ENCODE measurements at places on chromosomes 11 and 22. TPM values are rescaled to one million over a fixed set of nuclear protein-coding genes. Genes with fewer than 3 reads are reported as not detected.

The FOLH1 gene
- total RNA-seq = not detected

The GRAP2 gene
- total RNA-seq = not detected

The POTEH gene
- not detected for total RNA-seq

The CASP1 gene
- total RNA-seq = 21.0 TPM

The CLDN5 gene
- 0.27 TPM for total RNA-seq

The LDHAL6A gene
- not detected for total RNA-seq

The FAM180B gene
- not detected for total RNA-seq

The SLC22A25 gene
- not detected for total RNA-seq

The OR51F1 gene
- not detected for total RNA-seq

The DCHS1 gene
- total RNA-seq = 5.2 TPM

The LRRC51 gene
- 8.9 TPM for total RNA-seq

The NXPE2 gene
- total RNA-seq = not detected

The IRAG1 gene
- 17.6 TPM for total RNA-seq

The LARGE1 gene
- total RNA-seq = 15.0 TPM

The MICAL3 gene
- total RNA-seq = 20.5 TPM

The P2RX6 gene
- total RNA-seq = 5.9 TPM

The PRR33 gene
- not detected for total RNA-seq

The C22orf31 gene
- total RNA-seq = not detected

The PHLDB1 gene
- 93.5 TPM for total RNA-seq

The HORMAD2 gene
- total RNA-seq = not detected

The GSTT2 gene
- total RNA-seq = not detected

The INSC gene
- total RNA-seq = 0.81 TPM

The OR51I1 gene
- not detected for total RNA-seq

The CCDC87 gene
- 0.45 TPM for total RNA-seq

The LGALS12 gene
- not detected for total RNA-seq

The ZP1 gene
- not detected for total RNA-seq

The LRRC10B gene
- 0.27 TPM for total RNA-seq

The FXYD6 gene
- 0.98 TPM for total RNA-seq

The KCNK7 gene
- total RNA-seq = 0.09 TPM

The HOATZ gene
- not detected for total RNA-seq

The DRD2 gene
- total RNA-seq = not detected

The FAT3 gene
- 1.7 TPM for total RNA-seq

The ADAMTS8 gene
- not detected for total RNA-seq

The CELSR1 gene
- total RNA-seq = 4.3 TPM

The ANKK1 gene
- not detected for total RNA-seq

The OR52I2 gene
- total RNA-seq = not detected

The A4GALT gene
- 22.2 TPM for total RNA-seq

The OR4D5 gene
- not detected for total RNA-seq

The TMEM45B gene
- not detected for total RNA-seq

The HTR3B gene
- not detected for total RNA-seq

The CRYBB3 gene
- total RNA-seq = not detected

The PLXNB2 gene
- total RNA-seq = 130 TPM

The BEST1 gene
- total RNA-seq = 3.4 TPM

The GLB1L2 gene
- not detected for total RNA-seq

The TRIM49 gene
- total RNA-seq = not detected

The SERPING1 gene
- total RNA-seq = 77.0 TPM

The IFT27 gene
- 29.1 TPM for total RNA-seq

The SMDT1 gene
- total RNA-seq = 8.0 TPM

The OR51A2 gene
- total RNA-seq = not detected

The BIRC3 gene
- total RNA-seq = 2.4 TPM

The OR10D3 gene
- not detected for total RNA-seq

All from fibroblast of the aortic adventitia (primary cell).